ENCODE measurements at places on chromosomes 4 and X. TPM values are rescaled to one million over a fixed set of nuclear protein-coding genes. Genes with fewer than 3 reads are reported as not detected.

The NEIL3 gene
- total RNA-seq: 0.16 TPM

The SLC7A11 gene
- total RNA-seq: 0.46 TPM

The C1QTNF7 gene
- total RNA-seq: 1.7 TPM

The CT45A1 gene
- total RNA-seq: not detected

The AGTR2 gene
- total RNA-seq: 0.16 TPM

GRCh38 chr4:18007625-18008024 is 13.9 kb downstream of the LCORL start:
- no peak for DNase-seq

DNA sequence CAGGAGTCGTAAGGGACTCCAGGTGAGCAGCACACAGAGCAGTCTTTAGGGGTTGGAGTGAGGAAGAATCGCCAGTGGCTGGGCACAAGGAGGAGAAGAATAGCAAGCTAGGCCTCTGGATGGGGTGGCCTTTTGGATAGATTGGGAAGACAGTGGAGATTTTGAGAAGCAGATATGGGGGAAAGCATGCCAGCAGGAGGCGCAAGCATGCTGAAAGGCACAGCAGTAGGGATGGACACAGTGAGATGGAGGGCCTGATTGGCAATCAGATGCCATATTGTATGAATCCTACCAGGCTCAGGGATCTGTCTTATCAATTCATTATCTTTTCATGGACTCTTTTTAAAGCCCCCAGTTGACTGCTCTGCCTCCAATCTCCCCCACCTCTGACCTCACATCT is 60.4 kb upstream of the MAGEA4 start:
- no peak for DNase-seq

GRCh38 chr4:14583752-14584151 is 418.5 kb upstream of the CPEB2 start:
- DNase-seq: no peak

- DNase-seq: no peak
Observed at GRCh38 chr4:89939994-89940393, 45.3 kb downstream of the MMRN1 start.

- no peak for DNase-seq
Observed at GRCh38 chrX:118345045-118345463, 852 bp upstream of the WDR44 start.
